ENCODE measurements at places on chromosomes 2 and 18.

- no peak for DNase-seq
Observed at GRCh38 chr2:18078216-18078615, 199.7 kb downstream of the KCNS3 start.

DNA sequence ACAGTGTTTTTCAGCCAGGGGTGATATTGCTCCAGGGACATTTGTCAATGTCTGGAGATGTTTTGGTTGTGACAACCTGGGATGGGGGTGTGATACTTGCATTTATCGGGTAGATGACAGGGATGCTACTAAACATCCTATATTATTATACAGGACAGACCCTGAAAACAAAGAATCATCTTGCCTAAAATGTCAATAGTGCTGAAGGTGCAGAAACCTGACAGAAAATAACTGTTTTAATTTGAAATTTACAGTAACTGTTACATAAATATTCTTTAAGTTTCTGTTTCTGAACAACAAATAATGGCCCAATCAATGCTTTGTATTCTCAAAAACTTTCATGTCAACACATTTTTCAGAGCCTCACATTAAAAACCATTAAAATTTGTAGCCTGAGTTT is 2.0 kb downstream of the IL36A start:
- DNase-seq, result no peak

DNA sequence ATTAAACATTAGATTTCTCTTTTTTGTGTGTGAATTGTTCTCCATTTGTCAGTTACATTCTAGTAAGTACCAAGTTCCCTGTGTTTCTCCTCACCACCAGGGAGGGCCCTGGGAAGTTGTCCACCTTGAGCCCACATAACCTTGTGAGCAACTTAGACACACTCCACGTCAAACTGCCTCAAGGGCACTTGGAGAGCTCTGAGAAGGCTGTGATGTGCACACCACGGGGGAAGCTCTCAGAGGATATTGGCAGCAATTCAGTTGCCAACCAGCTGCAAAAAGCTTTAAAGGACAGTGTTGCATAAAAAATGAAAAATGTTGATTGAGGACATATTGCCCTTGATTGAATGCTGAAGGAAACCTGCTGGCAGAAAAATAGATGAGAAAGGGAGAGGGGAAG is 743.6 kb downstream of the RNF144A start:
- DNase-seq, result no peak

- no peak for DNase-seq
Observed at GRCh38 chr2:89833116-89833779, 1141.8 kb downstream of the RPIA start.

GRCh38 chr2:13481201-13481600 is 764.5 kb downstream of the TRIB2 start:
- no peak for DNase-seq

GRCh38 chr2:43874776-43875451 is 36.1 kb downstream of the ABCG8 start:
- DNase-seq, result no peak

All from SW 1271 (cell line).